Stimulated activated CD4-positive, alpha-beta T cell treated with anti-CD3 and anti-CD28 coated beads, TNF-alpha, amount 100 ng/mL, for 48 hours (primary cell): ENCODE measurements at places on chromosomes 16 and 17.

DNA sequence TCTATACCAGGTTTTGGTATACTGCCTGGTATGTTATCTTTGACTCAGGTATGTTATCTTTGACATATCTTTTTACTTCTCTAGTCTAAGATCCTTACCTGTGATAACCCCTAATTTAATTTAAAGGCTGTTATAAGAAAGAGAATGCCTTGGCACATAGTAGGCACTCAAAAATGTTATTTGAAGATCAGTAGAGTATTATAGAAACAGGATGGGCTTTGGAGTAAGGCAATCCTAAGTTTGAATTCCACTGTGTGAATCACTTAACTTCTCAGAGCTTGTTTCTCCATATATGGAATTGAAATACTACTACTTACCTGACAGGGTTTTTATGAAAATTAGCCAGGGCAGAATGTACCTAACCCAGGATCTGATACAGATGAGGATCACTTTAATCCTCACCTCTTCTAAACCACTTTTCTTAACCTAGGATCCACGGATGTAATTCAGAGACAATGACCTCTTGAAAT lies 1.2 kb downstream of the BRIP1 start:
- DNase-seq: no peak

DNA sequence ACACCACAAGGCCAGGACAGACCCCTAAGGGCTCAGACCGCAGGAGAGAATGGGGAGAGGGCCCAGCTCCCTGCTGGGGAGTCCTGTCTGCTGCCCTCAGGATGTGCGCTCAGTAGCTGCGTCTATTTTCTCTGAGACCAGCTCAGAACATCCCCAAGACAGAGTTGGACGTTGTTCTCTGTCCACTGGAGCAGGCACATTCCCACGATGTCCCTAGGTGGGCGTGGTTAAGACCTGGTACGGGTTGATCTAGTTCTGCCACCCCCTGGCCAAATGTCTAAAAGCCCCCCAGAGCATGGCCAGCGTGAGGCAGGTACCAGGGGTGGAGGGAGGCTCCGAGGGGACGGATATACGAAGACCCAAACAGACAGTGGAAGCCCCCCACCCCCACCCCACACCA lies 842 bp upstream of the CALB2 start:
- DNase-seq: no peak

DNA sequence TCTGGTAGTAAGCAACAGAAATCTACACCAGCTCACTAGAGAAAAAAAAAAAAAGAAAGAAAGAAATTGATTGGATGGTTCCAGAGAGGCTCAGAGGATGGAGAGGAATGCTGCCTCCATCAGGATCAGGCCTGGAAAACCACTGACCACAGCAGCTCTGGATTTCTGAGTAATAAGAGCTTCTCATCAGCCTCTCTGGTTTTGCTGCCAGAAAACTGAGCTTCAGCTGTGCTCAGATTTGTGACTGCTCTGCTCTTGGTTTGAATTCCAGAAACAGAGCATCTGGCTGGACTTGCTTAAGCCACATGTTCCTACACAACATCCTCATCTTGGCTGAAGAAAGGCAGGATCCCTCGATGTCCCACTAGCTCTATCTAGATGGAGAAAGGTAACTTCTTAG lies 25.9 kb downstream of the IRX6 start:
- no peak for DNase-seq

- DNase-seq: no peak
These were observed 18.9 kb upstream of the HERPUD1 start for GRCh38 chr16:56912746-56913708.

- peak; percentile 84 for DNase-seq
These were observed 9.0 kb downstream of the SLC5A10 start for GRCh38 chr17:18960803-18961511.

DNA sequence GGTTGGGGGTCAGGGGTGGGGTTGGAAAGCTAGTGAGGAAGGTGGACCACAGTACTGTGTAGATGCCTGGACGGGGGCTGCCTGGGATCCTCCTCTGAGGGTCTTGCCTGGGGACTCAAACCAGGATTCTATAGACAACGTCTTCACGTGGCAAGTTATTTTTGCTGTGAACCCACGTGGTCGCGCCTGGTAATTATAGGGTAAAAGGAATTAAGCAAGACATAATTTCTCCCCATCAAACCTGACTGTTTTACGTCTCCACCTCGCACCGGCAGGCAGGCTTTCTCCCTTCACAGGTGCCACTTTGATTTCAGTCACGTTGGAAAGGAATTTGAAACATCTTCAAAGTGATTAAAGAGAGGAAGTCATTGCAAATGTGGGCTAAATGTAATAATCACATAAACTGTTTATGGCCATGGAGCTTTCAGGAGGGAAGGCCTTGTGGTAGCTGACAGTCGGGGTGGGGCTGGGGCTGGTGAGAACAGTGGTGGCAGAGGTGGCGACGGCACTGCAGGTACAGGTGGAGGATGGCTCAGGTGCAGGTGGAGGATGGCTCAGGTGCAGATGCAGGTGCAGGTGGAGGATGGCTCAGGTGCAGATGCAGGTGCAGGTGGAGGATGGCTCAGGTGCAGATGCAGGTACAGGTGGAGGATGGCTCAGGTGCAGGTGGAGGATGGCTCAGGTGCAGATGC lies 197.1 kb upstream of the NLRP1 start:
- DNase-seq: no peak

GRCh38 chr17:63196772-63197335 lies 230.8 kb downstream of the TANC2 start:
- DNase-seq: no peak

GRCh38 chr17:76191896-76192295 lies 48.4 kb downstream of the RNF157 start:
- no peak for DNase-seq

- no peak for DNase-seq
These were observed 25.6 kb downstream of the WIPI1 start for GRCh38 chr17:68431661-68432071.
